ENCODE measurements at places on chromosomes 7 and 10.

DNA sequence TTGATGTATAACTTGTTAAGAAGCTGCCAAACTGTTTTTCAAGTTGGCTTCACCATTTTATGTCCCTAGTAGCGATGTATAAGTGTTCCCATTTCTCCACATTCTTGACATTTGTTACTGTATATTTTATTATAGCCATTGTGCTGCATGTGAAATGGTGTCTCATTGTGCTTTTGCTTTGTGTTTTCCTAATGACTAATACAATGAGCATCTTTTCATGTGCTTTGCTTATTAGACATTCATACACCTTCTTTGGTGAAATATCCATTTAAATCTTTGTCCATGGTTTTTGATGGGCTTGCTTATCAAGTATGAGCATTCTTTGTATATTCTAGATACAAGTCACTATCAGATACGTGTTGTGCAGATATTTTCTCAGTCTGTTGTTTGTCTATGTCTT lies 203.0 kb downstream of the CCSER2 start:
- DNase-seq, result no peak

- no peak for DNase-seq
Observed at GRCh38 chr7:76155938-76156337, 45.8 kb upstream of the SRRM3 start.

- no peak for DNase-seq
Observed at GRCh38 chr7:151631570-151631952, 111.9 kb upstream of the RHEB start.

GRCh38 chr10:118965645-118966044 lies 63.9 kb upstream of the NANOS1 start:
- DNase-seq, result no peak

GRCh38 chr7:130931423-130931822 lies 197.4 kb upstream of the KLF14 start:
- DNase-seq, result no peak

- no peak for DNase-seq
Observed at GRCh38 chr7:116240024-116240668, 29.8 kb downstream of the TES start.

- no peak for DNase-seq
Observed at GRCh38 chr10:51653025-51653424, 46.4 kb downstream of the CSTF2T start.

DNA sequence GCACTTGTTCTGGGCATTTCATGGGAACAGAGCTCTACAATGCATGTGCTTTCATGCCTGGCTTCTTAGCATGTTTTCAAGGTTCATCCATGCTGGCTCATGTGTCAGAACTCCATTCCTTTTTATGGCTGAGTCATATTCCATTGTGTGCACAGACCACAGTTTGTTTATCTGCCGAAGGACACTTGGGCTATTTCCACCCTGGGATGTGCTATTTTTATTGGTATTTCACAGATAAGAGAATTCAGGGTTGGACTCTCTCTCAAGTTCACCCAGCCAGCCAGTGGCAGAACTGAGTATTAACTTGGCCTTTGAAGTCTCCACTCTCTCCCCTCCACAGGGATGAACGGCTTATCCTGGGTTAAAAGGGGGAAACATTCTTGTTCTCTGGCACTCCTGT lies 190.7 kb upstream of the GPR26 start:
- no peak for DNase-seq
